ENCODE measurements at places on chromosomes 6 and 20.
A peak's percentile ranks its signal among the peaks of the same experiment; 100 is the strongest.

DNA sequence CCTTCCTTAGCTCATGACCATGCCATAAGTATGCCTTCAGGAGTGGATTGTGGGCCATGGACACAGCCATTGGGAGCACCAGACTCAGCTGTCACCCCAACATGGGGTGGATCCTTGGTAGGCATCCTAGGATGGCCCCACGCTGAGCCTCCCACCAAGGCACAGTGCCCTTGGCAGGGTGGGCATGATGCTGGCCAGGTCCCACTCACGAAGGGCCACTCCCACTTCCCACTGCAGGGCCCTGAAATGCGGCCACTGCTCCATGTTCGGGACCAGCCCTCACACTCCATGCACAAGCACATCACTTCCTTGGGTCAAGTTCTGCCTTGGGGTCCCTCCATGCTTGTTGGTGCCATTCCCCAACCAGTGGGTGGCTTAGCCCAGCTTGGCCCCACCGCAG, 12.9 kb upstream of the FUT9 start:
- no peak for DNase-seq

GRCh38 chr20:53074811-53075314, 102.7 kb downstream of the TSHZ2 start:
- no peak for DNase-seq

GRCh38 chr6:136471372-136471771, 78.8 kb downstream of the MAP7 start:
- peak; percentile 14 for DNase-seq

DNA sequence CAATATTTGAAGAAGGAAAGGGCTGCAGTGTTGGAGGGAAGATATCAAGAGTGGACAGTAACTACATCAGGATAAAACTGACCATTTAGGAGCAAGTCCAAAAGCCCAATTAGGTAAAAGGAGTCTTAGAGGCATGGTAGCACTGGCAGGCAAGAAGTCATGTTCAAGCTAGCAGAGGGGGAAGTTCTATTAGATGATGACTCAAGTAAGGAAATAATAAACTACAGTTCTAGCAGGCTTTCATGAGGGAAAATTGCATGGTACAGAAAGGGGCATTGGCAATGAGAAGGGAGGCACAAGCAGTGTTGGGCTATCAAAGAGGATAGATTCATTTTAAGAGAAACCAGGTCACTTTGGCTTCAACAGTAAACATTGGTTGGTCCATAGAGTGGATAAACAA, 156.1 kb upstream of the PTPRK start:
- no peak for DNase-seq

DNA sequence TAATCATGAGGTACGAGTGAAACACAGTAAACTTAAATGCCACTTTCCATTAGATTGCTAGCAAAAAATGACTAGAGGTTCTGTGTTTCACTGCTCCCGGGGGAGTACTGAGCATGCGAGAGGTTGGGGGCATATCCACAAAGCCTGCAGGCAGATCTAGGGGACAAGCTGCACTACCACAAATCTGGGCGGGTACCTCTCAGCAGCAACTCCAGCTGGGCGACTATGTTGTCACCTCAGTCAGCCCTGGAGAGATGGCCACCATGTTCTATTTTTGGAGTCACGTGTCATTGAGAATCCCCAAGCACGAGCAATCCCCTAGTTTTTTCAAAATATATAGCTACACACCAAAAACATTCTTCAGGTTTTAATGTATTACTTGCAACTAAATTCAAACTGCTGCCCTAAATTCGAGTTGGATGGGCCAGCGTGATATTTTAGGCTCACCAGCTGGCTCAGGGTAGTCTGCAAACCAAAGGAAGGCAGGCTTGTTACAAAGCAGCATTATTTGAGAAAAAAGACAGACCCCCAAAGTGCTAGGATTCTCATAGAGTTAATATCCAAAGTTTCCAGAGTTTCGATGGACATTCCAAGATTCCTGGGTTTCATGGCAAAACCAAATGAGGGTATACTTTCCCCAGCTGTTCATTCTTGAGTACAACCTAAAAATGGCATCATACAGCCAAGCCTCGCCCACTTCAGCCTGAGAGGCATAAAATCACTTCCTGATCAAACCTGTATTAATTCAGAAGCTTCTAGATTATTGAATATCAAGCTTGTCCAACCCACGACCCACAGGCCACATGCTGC, 24.1 kb upstream of the MYLIP start:
- no peak for DNase-seq

- DNase-seq, result peak; percentile 77
Measured at GRCh38 chr6:127515794-127516661, 3.1 kb downstream of the MTCL3 start.

DNA sequence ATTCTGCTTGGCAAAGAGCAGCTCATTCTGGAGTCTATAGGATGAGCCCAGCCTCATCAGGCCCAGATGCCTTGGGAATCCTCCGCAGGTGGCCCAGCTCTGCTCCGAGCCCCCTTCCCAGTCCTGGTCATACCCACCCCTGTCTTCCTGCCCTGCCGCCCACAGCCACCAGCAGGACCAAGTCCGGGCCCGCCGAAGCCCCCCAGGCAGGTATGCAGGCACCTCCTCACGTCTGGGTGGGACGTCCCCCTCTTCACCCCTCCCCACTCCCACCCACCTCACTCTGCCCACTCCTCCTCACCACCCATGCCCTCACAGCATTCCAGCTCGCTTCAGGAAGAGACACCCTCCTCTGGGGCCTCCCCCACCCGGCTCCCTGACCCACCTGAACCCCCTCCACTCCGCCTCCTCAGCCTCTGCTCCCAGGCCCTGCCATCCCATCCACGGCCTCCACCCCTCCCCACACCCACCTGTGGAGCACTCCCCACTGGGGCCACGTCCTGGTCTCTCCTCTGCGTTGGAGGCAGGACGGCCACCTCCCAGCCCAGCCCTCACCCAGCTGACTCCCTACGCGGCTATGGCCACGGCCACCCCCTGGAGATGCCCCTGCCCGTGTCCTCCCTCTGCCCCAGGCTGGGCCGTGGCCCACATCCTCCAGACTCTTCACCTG, 43.4 kb downstream of the KCNQ2 start:
- DNase-seq, result no peak

DNA sequence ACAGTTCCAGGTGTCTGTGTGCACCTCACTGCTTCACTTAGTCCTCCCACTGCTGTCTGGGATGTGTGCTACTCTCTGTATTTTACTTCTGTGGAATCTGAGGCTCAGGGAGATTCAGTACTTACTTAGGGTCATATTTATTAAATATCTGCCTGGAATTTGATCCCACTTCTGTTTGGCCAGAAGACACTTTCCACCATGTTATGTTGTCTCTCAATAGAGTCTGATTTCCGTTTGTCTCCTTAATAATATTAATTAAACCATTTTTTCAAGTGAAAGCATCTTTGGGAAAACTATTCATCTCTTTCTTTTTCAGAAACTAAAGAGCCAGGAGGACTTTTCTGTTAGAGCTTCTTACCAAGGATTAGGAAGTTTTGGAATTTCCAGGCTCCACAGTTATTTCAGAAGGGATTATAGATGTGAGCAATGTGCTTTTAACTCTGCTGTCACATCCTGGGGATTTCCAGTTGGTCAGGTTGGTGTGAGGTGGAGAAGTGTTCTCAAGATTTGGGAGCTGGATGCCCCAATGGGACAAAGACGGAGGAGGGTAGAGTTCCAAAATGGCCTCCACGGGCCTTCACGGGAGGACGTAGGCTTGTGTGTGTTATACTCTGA, 156.8 kb upstream of the RALGAPA2 start:
- no peak for DNase-seq

GRCh38 chr6:109510358-109510757, 27.3 kb upstream of the ZBTB24 start:
- DNase-seq, result no peak

- DNase-seq, result no peak
Measured at GRCh38 chr6:42756722-42757121, 10.8 kb upstream of the TBCC start.

- DNase-seq, result no peak
Measured at GRCh38 chr20:40175296-40175695, 513.7 kb downstream of the MAFB start.

GRCh38 chr6:19964115-19964514, 126.9 kb downstream of the ID4 start:
- DNase-seq, result no peak
